ENCODE measurements at places on chromosomes 5 and 9. TPM values are rescaled to one million over a fixed set of nuclear protein-coding genes. Genes with fewer than 3 reads are reported as not detected.

The SLC25A2 gene
- not detected for total RNA-seq

The S100Z gene
- total RNA-seq: not detected

The CATSPER3 gene
- not detected for total RNA-seq

The GOLGA2 gene
- total RNA-seq: 101 TPM

The HAVCR1 gene
- not detected for total RNA-seq

The MED22 gene
- total RNA-seq: 41.9 TPM

The NTRK2 gene
- total RNA-seq: 155 TPM

The DOK3 gene
- total RNA-seq: 2.0 TPM

The RIGI gene
- 10.3 TPM for total RNA-seq

The CXCL14 gene
- total RNA-seq: 41.8 TPM

The REXO4 gene
- 18.9 TPM for total RNA-seq

The TLX3 gene
- total RNA-seq: not detected

The CDX1 gene
- total RNA-seq: not detected

The FAM114A2 gene
- total RNA-seq: 22.5 TPM

The RMND5B gene
- total RNA-seq: 47.8 TPM

The SLC6A7 gene
- not detected for total RNA-seq

The PCDHGB4 gene
- total RNA-seq: 12.5 TPM

The PCDHB13 gene
- 5.3 TPM for total RNA-seq

The SH3TC2 gene
- 2.0 TPM for total RNA-seq

The THBS4 gene
- total RNA-seq: 3.5 TPM

The GLRA1 gene
- not detected for total RNA-seq

The SNCB gene
- total RNA-seq: not detected

The ZNF618 gene
- total RNA-seq: 13.6 TPM

The SMU1 gene
- total RNA-seq: 19.8 TPM

The SPATA31A7 gene
- not detected for total RNA-seq

The BHMT2 gene
- 80.3 TPM for total RNA-seq

The PCDHA1 gene
- not detected for total RNA-seq

The AFAP1L1 gene
- total RNA-seq: 15.9 TPM

The TLE4 gene
- total RNA-seq: 64.2 TPM
